ENCODE measurements at places on chromosomes 16 and 17. TPM values are rescaled to one million over a fixed set of nuclear protein-coding genes. Genes with fewer than 3 reads are reported as not detected.

Gene CTU2
- total RNA-seq = 71.3 TPM

GRCh38 chr16:31527734-31528274, at the start of gene AHSP:
Gene AHSP, plus strand, starts transcription at chr16:31527900. Its CDS starts 240 bp downstream, at chr16:31528140.
- DNase-seq = no peak
- H3K27me3 ChIP-seq = no peaks in the 10 kb centered on the region
- H3K27ac ChIP-seq = no peak within 1 kb of the TSS
- H3K36me3 ChIP-seq = no peaks in the 10 kb centered on the region

GRCh38 chr17:15885770-15886169, 59.2 kb upstream of the ADORA2B start:
- no peaks in the 10 kb centered on the region for H3K36me3 ChIP-seq
- no peaks in the 10 kb centered on the region for H3K4me1 ChIP-seq
- no peaks in the 10 kb centered on the region for H3K27me3 ChIP-seq
- H3K4me3 ChIP-seq = no peak overlapping the region
- H3K27ac ChIP-seq = no peak overlapping the region

- no peaks in the 10 kb centered on the region for H3K27me3 ChIP-seq
- peak overlapping the region; percentile 17 for H3K27ac ChIP-seq
- H3K4me1 ChIP-seq = peaks cover 22% of the 10 kb centered on the region
- DNase-seq = no peak
Observed at GRCh38 chr17:64442541-64442971, 6.4 kb upstream of the MILR1 start.

Gene VASN
- total RNA-seq = 6.3 TPM

GRCh38 chr16:49179714-49180330, 101.8 kb downstream of the CBLN1 start:
- H3K4me1 ChIP-seq = no peaks in the 10 kb centered on the region
- H3K36me3 ChIP-seq = no peaks in the 10 kb centered on the region
- H3K27me3 ChIP-seq = peaks cover 36% of the 10 kb centered on the region
- no peak for DNase-seq
- no peak overlapping the region for H3K27ac ChIP-seq

Gene TMEM100
- not detected for total RNA-seq

Gene CD300LB
- total RNA-seq = not detected

DNA sequence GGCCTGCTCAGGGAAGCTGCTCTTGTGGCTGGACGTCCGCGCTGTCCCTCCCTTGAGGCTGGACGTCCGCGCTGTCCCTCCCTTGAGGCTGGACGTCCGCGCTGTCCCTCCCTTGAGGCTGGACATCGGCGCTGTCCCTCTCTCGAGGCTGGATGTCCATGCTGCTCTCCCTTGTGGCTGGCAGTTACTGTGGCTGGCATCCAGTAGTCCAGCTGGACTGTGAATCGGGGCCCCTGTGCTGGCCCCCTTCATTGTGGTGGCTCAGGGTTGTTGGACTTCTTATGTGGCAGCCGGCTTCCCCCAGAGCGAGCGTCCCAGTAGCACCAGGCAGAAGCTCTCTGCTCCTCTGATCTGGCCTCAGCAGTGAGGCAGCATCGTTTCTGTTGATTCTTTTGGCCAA, 141.5 kb downstream of the IRF8 start:
- no peaks in the 10 kb centered on the region for H3K36me3 ChIP-seq
- H3K4me3 ChIP-seq = no peak overlapping the region
- no peaks in the 10 kb centered on the region for H3K4me1 ChIP-seq
- H3K27me3 ChIP-seq = peaks cover 18% of the 10 kb centered on the region

Gene EVI2A
- not detected for total RNA-seq

Gene SCARF1
- total RNA-seq = 2.2 TPM

- H3K27me3 ChIP-seq = no peaks in the 10 kb centered on the region
- H3K27ac ChIP-seq = no peak overlapping the region
Observed at GRCh38 chr16:2070576-2071453, 23.0 kb downstream of the TSC2 start.

DNA sequence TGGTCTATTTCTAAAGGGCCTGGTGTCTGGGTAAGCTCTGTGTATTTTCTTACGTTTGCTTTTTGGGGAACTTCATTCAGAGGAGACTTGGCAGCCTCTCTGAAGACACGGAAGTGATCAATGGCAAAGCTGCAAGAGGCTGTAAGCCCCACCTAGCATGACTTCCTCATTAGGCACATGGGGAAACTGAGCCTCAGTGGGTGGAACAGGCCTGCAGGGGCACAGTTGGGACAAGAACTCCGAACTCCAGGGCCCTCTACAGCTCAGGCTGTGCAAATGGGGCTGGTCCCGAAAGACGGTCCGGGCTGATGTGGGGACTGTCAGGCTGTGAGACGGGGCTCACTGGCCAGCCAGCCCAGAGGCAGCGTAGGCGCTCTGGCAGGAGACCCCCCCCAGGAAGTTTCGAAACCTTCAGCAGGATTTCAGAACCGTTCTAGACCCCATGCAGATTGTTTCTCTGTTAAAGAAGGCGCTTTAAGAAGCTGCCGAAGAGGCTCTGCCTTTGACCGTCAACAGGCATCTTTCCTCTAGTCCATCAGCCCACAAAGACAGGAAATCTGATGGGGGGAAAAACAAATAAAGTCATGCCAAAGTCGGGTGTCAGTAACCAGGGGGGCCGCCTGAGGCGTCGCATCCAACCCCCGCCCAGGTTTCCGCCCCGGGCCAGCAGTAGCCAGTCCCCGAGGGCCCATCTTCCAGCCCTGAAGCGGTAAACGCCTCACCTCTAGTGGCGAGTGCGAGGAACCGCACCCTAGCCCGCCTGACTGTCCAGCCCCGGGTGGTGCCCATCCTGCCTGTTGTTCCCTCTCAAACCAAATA, 79.8 kb upstream of the TBC1D3K start:
- H3K27ac ChIP-seq = no peak overlapping the region
- H3K4me3 ChIP-seq = no peak overlapping the region
- H3K27me3 ChIP-seq = no peaks in the 10 kb centered on the region
- peak; percentile 48 for DNase-seq

Gene PITPNC1
- total RNA-seq = 41.9 TPM

DNA sequence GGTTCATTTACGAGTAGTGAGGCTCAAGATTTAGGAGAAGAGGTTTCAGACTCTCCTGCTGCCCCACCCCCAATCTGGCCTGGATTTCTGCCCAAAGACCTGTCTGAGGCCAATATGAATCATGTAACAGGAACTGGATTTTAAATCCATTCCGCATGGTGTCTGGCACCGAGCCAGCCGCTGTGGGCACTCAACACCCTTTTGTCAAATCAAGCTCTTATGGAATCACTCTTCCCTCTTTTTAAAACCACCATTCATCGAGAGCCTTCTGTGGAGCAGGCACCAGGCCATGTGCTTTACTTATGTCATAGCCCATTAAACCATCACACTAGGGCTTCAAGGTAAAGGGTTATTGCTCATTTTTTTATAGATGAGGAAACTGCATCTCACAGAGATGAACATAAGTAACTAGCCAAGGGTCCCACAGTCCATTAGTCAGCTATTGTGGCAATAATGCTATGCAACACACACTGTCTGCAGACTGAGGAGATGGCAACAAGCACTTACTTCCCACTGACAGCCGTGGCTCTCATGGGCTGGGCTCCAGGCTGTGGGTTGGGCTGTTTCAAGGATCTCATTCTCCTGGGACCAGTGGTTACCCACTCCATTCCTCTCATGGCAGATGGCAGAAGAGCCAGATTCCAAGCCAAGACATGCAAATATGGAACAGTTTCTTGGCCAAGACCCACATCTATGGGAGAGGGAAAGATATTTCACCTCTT, 93.6 kb downstream of the WSCD1 start:
- no peak overlapping the region for H3K27ac ChIP-seq
- DNase-seq = no peak
- no peak overlapping the region for H3K4me3 ChIP-seq
- H3K27me3 ChIP-seq = peaks cover 43% of the 10 kb centered on the region
- H3K4me1 ChIP-seq = no peaks in the 10 kb centered on the region

DNA sequence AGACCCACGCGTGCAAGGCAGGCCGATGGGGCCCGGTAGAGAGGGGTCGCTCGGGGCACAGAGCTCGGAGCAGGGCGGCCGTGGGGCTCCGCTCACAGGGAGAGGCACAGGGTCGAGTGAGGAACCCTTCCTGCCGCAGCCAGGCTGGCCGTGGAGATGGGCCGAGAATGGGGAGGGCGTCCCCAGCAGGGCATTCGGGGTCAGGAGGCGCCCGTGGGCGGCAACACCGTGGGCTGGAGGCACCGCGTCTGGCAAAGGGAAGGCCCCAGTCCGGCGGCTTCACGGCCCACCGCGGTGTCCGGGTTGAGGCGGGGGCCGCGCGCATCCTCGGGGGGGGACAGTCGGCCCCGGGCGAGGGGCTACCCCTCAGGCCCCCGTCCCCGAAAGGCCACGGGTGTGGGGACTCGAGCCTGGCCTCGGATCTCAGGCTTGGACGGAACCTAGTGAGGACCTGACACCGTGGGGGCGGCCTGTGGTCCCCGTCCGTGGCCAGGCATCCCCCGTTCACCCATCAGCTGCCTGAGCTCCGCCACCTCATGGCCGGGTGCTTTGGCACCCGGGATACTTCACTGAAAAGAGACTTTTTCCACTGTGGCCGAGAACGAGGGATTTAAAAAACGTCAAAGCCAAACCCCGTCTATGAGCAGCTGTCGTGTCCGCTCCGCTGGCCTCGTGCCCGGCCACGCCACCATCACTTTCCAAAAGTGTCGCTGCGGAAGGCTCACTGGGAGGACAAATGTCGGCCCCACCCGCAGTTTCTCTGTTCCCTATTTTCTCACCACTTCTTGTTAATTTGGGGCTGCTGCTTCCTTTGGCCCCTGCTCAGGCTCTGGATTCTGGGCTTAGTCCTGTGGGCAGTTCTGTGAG, 73.6 kb downstream of the METRNL start:
- H3K36me3 ChIP-seq = no peaks in the 10 kb centered on the region
- no peaks in the 10 kb centered on the region for H3K27me3 ChIP-seq
- no peak overlapping the region for H3K4me3 ChIP-seq
- H3K27ac ChIP-seq = no peak overlapping the region
- no peak for DNase-seq

Gene DRC7
- 0.91 TPM for total RNA-seq

Gene ZG16
- 0.07 TPM for total RNA-seq

Gene FOXN1
- not detected for total RNA-seq

GRCh38 chr16:11667824-11668622, at the start of gene SNN:
Gene SNN, plus strand, starts transcription at chr16:11668455. Its CDS starts 7,605 bp downstream, at chr16:11676060.
- H3K4me3 ChIP-seq = peak within 1 kb of the TSS; percentile 63
- peak; percentile 39 for DNase-seq
- peaks cover 33% of the 10 kb centered on the region for H3K4me1 ChIP-seq
- H3K36me3 ChIP-seq = no peaks in the 10 kb centered on the region

Gene CA7
- total RNA-seq = not detected

DNA sequence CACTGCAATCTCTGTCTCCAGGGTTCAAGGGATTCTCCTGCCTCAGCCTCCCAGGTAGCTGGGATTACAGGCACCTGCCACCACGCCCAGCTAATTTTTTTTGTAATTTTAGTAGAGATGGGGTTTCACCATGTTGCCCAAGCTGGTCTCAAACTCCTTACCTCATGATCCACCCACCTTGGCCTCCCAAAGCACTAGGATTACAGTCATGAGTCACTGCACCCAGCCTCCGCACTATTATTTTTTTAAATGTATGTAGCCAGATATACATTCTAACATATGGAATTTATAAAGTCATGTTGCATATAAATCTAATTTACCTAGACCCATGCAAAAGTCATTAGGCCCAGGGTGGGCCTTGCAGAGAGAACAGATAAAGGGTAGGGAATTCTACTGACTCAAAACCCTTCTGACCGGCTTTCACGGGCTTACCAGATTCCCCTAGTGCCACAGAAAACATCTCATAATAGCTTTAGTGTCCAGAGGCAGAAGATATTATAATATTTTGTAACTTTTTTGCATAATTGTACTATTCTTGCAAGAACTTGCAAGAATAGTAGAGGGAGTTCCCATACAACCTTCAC, 20.5 kb upstream of the HELZ start:
- no peaks in the 10 kb centered on the region for H3K27me3 ChIP-seq
- H3K27ac ChIP-seq = no peak overlapping the region
- H3K36me3 ChIP-seq = no peaks in the 10 kb centered on the region
- no peak for DNase-seq
- H3K4me1 ChIP-seq = no peaks in the 10 kb centered on the region

Gene NACA2
- total RNA-seq = not detected

DNA sequence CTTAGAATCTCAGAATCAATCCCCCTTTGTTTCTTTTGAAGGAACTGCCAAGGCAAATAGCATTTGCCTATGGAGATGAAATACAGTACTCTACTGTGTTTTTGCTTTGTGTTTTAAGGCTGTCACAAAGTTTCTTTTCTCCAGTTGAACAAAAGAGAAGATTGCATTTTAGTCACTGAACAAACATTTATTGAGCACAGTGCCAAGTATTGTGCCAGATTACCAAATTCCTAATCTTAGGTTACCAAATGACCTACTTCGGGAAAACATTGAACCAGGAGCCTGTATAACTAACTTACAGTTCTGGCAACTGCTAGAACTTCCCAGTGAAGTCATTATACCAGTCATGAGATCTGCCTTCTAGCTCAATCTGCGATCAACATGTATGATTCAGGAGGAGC, 3.0 kb upstream of the UBB start:
- no peak overlapping the region for H3K27ac ChIP-seq
- no peak for DNase-seq
- H3K4me3 ChIP-seq = no peak overlapping the region
- H3K27me3 ChIP-seq = no peaks in the 10 kb centered on the region
- H3K4me1 ChIP-seq = no peaks in the 10 kb centered on the region

- H3K27ac ChIP-seq = peak overlapping the region; percentile 60
- H3K36me3 ChIP-seq = peaks cover 31% of the 10 kb centered on the region
- no peaks in the 10 kb centered on the region for H3K27me3 ChIP-seq
- no peak overlapping the region for H3K4me3 ChIP-seq
- H3K4me1 ChIP-seq = peaks cover 43% of the 10 kb centered on the region
Observed at GRCh38 chr16:69712914-69713581, 13.3 kb downstream of the NQO1 start.

Gene SLC6A2
- not detected for total RNA-seq

- DNase-seq = peak; percentile 60
- no peaks in the 10 kb centered on the region for H3K36me3 ChIP-seq
- H3K4me1 ChIP-seq = peaks cover 27% of the 10 kb centered on the region
- peak overlapping the region; percentile 45 for H3K27ac ChIP-seq
- H3K27me3 ChIP-seq = no peaks in the 10 kb centered on the region
Observed at GRCh38 chr16:68732042-68732680, 4.9 kb upstream of the CDH1 start.

Gene FOXL1
- total RNA-seq = 7.5 TPM

- peaks cover 20% of the 10 kb centered on the region for H3K4me1 ChIP-seq
- H3K27ac ChIP-seq = no peak overlapping the region
- DNase-seq = no peak
- no peak overlapping the region for H3K4me3 ChIP-seq
- H3K36me3 ChIP-seq = peaks cover 38% of the 10 kb centered on the region
Observed at GRCh38 chr17:57997085-57997809, 9.2 kb upstream of the VEZF1 start.

Gene MYH3
- total RNA-seq = 1.6 TPM

Gene KRTAP9-8
- total RNA-seq = not detected

GRCh38 chr17:30234296-30234695, 1.2 kb downstream of the SLC6A4 start:
- no peak overlapping the region for H3K4me3 ChIP-seq
- H3K27ac ChIP-seq = no peak overlapping the region
- H3K27me3 ChIP-seq = peaks cover 30% of the 10 kb centered on the region
- no peaks in the 10 kb centered on the region for H3K36me3 ChIP-seq
- H3K4me1 ChIP-seq = no peaks in the 10 kb centered on the region

Data from HCT116 (cell line).